ENCODE measurements at places on chromosomes 6 and 20.
A peak's percentile ranks its signal among the peaks of the same experiment; 100 is the strongest.

DNA sequence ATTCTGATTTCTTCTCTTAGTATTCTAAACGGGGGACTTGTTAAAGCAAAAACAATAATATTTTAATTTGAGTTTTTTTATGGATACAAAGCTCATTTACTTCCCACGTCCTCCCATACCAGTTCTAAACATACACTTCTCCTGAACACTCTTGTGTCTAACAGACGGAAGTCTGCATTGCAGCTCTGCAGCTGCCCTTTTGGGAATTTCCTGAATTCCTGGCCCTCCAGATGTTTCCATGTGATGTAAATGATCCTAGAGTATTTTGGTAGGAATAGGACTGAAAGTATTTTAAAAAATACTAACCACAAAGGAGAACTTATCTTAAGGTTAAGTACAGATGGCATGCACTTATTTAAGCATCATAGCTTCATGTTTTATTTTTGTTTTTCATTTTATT, 886.7 kb downstream of the TBC1D32 start:
- no peak for DNase-seq

DNA sequence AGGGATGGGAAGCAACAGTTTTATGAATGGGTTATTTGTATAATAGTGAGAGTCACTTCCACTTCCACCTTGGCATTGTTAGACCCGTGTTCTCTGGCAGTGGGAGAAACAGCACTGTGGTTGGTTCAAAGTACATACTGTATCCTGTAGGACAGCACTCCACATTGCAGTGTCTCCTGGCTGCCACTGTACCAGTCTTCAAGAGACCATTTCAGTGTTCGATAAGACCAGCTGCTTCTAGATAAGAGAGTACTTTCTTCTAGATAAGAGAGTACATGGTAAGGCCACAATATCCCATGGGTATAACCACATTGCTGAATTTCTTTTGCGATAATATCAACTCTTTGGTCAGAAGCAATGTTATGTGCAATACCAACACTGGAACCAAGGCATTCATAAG, 28.8 kb downstream of the FITM2 start:
- DNase-seq, result no peak

DNA sequence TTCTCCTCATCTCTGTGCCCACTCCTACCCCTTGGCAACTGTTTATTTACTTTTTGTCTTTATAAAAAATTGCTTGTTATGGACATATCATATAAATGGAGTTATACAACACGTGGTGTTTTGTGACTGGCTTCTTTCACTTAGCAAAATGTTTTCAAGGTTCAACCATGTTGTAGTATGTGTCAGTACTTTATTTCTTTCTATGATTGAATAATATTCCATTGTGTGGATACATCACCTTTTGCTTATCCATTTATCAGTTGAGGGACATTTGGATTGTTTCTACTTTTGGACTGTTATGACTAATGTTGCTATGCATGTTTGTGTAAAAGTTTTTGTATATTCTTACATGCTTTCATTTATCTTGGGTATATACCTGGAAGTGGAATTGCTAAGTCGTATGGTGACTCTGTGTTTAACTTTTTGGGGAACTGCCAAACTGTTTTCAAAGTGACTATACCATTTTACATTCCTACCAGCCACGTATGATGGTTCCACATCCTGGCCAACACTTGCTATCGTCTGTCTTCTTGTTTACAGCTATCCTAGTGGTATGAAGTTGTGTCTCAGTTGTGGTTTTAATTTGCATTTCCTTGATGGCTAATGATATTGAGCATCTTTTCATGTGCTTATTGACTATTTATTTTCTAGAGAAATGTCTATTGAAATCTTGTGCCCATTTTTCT, 84.4 kb downstream of the SLX4IP start:
- DNase-seq, result peak; percentile 42

- DNase-seq, result no peak
Observed at GRCh38 chr6:18422136-18422535, 35.0 kb downstream of the RNF144B start.

GRCh38 chr6:74087899-74088298, 391.9 kb downstream of the CD109 start:
- DNase-seq, result no peak

- no peak for DNase-seq
Observed at GRCh38 chr6:54861905-54862616, 15.5 kb downstream of the FAM83B start.

DNA sequence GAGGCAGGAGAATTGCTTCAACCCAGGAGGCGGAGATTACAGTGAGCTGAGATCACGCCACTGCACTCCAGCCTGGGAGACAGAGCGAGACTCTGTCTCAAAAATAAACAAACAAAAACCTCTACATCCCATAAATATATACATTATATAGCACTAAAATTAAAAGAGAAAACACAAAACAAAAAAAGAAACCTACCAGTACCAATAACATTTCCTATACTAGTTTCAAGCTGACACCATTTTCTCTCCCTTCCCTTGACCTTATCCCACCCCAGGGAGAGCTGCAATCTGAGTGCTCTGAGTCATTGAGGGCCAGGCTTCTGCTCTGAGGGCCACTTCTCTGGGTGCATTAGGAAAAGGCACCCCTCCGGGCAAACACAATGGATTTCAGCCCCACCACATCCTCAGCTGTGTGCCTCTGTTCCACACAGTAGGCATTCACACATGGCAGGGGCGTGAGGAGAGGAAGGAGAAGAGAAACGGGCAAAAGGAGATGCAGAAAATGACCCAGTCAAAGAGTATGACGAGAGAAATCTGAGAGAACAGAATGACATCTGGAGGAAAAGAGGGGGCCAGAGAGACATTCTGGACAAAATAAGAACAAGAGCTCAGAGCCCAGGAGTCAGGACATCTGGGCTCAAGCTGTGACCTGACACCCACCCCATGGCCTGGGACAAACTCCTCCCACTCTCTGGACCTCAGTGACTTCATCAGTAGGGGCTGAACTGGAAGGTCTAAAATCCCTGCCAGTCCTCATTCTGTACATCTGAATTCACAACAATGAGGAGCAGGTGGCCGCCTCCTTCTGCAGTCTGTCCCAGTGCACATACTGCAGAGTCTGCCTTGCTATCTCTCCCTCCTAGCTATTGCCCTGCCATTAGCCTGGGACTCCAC, 18.2 kb downstream of the TRIM26 start:
- no peak for DNase-seq

DNA sequence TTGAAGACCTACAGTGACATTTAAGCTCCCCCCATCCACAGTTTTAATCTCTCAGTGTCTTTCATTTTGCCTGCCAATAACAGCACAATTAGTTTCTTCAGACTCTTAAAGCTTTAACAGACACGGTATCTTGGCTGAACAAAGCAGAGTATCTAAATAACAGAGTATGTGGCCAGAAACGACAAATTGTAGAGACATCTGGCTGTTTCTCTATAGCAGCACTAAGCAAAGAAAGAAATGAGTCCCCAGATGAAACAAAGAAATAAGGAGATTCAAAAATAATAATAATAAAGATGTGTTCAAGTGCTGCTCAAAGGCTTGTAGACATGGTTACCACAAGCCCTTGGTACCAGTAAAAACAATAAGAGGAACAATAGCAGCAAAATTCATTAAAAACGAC, 97.8 kb upstream of the HDAC2 start:
- DNase-seq, result no peak

Measured in activated CD4-positive, alpha-beta T cell treated with anti-CD3 and anti-CD28 coated beads, Interleukin-2, amount 50 U/mL, for 16 hours (primary cell).